ENCODE measurements at places on chromosomes 12 and 14.

DNA sequence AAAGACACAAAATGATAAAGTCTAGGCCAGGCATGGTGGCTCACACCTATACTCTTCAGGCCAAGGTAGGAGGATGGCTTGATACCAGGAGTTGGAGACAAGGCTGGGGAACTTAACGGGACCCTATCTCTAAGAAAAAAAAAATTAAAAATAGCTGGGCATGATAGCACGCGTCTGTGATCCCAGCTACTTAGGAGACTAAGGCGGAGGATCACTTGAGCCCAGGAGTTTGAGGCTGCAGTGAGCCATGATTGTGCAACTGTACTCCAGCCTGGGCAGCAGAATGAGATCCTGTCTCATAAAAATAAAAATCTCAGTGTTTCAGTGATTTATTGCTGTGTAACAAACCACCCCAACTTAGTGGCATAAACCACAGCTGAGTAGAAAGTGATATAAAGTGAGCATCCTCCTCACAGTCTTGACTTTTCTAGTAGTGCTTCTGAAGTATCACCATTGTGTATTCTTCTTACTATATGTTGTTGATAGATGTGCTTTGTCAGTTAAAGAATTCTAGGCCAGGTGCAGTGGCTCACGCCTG lies 10.6 kb upstream of the ATF1 start:
- no peak for DNase-seq

- DNase-seq = no peak
These were observed 185.5 kb downstream of the FOXN3 start for GRCh38 chr14:89231426-89232113.

DNA sequence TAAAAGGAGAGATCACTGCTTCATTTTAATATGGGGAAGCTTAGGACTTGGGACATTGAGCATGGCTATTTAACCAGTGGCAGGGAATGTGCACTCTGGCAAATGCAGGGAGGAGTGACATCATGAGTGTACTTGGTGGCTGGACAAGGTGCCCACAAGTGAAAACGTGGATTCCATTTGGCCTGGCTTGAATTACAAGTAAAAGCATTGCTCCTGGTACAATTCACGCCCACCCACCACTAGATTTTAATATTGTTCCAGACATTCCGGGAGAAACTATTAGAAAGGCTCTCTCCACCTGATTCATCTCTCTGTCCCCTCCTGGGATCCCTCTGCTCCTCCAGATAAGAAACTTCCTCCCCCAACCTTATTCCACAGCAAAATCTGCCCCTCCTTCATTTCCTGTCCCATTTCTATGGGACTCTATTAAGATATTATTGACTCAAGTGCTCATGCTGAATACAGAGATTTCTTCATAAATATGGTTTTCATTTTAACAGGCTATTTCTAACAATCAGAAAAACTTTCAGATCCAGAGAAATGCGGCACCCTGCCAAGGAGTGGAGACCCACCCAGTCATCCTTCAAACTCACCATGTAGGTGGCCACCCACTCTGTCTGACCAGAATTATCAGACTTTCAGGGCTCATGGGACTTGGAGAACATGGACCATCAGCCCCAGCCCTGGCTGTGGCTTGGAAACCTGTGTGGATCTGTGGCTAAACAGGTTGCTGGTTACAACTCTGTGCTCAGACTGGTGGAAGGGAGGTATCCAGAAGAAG lies 43.2 kb downstream of the SSPN start:
- DNase-seq = no peak

- DNase-seq = no peak
These were observed 137.7 kb upstream of the FGD4 start for GRCh38 chr12:32261638-32262037.

DNA sequence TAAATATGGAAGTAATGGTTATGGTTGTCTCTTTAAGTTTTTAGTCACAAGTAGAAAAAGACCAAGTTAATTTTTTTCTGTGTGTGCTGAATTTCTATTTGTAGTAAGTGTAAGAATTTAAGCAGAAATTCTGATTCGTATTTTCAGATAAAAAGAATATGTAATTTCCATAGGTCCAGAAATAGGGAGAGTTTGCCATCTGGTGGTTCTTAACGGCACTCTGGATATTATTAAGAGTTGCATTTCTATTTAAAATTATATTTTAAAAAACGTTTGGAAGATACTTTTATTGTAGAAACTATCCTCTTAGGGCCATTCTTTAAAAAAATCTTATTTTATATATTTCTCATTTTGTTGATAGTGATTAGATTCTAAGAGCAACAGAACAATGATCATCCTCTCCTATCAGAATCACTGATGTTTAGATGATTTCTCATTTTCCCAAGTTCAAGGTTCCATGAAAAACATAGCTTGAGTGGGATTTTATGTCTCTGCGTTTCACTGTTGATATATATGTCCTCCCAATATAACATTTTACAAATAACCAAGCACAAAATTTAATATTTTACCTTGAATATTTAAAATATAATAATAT lies 88.3 kb downstream of the LRRK2 start:
- no peak for DNase-seq

GRCh38 chr12:14256555-14257169 lies 108.8 kb upstream of the ATF7IP start:
- DNase-seq = peak; percentile 21
